ENCODE measurements at places on chromosomes 3 and 15.
A peak's percentile ranks its signal among the peaks of the same experiment; 100 is the strongest.

GRCh38 chr3:87126321-87126720 lies 100.8 kb upstream of the CHMP2B start:
- no peak for DNase-seq

GRCh38 chr3:102235679-102236078 lies 199.1 kb upstream of the ZPLD1 start:
- no peak for DNase-seq

DNA sequence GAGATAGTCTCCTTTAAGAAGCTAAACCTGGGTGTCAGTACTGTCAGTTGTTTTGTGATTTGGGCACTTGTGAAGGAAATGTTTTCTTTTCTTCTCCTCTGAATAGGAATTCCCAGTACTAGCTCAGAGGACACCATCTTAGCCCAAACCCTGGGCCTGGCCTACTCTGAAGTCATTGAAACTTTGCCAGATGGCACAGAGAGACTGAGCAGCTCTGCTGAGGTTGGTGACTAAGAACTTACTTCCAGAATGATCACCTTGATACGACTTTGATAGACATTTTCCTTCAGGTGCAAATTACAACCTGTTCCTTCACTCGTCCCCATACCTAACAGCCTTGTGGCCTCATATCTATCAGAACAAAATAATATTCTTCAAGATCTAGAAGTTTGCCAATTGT lies 100.2 kb downstream of the LARS2 start:
- DNase-seq = no peak

DNA sequence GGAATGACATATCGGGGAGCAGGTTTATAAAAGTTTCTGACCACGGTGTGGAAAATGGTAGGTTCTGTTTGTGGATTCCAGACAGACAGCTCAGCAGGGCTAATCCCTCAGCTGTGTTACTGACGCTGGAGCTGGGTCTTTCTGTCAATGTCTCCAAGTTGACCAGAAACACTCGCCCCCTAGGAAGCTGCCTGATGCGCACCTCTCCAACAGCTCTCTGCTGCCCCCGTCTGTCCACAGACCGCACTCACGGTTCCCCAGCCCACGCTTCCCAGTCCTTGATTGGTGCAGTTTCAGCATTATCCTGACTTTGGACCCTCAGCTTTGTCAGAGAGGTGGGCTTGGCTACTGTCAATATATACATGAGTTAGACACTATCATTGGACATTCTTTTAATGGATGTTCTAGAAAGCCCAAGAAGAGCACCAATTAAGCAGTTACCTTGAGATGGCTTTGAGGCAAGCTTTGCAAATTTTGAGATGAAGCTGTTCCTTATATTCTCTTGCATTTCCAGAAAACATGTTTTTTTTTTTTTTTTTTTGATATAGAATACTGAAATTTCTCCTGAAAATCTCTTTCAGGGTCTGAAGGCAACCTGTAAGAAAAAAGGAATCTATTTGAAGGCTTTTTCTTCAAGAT lies 98.9 kb upstream of the TBC1D5 start:
- DNase-seq = no peak

DNA sequence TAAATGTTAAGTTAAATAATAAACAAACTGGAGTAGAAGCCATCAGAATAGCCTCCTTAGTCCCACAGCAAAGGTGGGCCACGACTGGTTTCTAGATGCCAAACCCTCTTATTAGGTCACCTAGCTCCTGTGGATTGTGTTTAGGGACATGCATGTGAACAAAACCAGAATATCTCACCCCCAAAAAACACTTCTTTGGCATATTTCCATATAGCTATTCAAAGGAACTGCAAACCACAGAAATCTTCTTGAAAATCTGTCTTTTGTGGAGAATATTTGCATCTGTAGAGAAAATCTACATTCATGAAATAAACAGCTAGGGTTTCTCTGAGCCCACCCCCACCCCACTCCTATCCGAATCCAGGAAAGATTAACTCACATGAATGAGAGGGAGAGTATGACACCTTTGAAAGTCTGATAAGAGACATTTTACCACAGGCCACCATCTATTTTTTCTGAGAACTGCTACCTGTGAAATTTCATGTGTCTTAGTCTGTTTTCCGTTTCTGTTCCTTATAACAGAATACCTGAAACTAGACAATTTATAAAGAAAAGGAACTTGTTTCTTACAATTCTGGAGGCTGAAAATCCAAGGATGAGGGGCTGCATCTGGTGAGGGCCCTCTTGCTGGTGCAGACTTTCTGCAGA lies 159.4 kb downstream of the NEK10 start:
- no peak for DNase-seq

DNA sequence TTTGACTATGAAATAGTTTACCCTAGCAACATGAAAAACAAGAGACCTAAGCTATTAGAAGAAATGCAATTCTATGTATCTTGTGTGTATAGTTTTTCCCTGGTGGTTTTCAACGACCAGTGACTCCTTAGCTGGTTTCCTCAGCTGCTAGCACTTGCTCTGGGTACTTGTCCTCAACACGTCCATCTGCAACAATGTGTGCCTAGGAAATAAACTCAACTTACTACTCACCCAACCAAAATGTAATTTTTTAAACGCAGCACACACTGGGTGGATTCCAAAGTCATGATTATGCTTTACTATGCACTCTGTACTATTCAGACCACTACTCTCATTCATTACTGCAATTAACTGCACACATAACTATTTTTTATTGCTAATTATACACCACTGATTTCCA lies 31.0 kb downstream of the CPA3 start:
- peak; percentile 11 for DNase-seq

DNA sequence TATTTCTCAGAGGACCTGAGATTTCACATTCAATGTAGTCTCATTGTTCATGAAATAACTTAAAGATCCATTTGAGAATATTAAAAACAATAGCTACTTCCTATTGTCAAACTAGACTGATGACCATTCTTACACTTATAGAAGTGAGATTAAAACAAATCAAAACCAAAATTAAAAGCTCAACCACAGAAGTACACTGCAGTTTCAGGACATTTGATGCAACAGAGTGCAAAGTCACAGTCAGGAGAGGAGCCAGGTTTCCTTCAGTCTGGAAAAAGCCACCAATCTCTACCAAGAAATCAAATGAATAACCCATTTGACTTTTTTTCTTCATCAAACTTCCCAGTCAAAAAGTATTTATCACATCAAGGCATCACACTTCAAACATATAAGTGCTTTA lies 5.5 kb downstream of the CCPG1 start:
- DNase-seq = no peak

DNA sequence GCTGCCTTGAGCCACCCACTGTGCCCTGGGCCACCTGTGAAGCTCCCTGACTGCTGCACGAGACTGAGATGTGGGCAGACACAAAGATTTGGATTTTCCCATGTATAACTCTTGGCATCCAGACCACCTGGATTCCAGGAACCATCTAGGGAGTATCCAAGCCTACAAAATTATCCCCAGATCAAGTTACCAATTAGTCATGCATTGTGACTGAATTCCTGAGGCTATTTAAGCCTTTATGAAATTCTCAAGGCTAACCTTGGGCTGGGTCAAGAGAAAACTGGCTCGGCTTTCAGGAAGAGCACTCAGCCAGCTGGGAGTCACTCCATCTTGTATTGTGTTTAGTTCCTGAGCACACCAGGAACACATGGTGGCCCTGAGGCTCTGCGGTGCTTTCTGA lies 13.3 kb upstream of the ATP13A5 start:
- DNase-seq = peak; percentile 6

- no peak for DNase-seq
Measured at GRCh38 chr3:53361852-53362251, 14.5 kb upstream of the DCP1A start.

GRCh38 chr3:79255702-79256101 lies 512.1 kb downstream of the ROBO1 start:
- no peak for DNase-seq

DNA sequence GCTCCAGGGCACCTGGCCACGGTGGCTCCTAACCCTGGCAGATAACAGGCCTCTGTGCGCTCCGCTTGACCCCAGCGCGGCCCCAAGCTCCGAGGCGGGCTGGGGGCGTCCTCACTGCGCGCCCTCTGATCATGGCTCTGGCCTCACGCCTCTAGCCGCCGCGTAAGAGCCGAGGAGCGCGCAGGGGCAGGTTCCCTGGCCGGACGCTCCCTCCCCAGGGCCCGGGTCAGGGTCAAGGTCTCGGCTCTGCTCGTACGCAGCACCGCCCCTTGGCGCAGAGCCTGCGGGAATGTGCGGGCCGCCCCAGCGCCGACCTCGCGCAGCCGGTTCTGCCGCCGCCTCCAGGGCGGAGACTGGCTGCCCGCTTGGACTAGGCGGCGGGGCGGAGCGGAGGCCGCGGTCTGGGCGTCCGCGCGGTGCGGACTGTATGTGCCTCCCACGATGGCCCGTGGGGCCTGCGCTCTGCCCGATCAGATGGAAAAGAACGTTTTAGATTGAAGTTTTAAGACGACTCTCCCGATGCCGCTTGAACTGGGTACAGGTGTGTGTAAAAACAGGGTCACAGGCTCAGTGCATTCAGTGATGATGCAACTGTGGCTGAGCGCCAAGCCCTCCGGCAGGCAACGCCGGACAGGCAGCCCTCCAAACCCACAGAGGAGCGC lies 40.8 kb downstream of the CHST14 start:
- no peak for DNase-seq

GRCh38 chr3:187012609-187013051 lies 82.3 kb downstream of the ST6GAL1 start:
- no peak for DNase-seq

DNA sequence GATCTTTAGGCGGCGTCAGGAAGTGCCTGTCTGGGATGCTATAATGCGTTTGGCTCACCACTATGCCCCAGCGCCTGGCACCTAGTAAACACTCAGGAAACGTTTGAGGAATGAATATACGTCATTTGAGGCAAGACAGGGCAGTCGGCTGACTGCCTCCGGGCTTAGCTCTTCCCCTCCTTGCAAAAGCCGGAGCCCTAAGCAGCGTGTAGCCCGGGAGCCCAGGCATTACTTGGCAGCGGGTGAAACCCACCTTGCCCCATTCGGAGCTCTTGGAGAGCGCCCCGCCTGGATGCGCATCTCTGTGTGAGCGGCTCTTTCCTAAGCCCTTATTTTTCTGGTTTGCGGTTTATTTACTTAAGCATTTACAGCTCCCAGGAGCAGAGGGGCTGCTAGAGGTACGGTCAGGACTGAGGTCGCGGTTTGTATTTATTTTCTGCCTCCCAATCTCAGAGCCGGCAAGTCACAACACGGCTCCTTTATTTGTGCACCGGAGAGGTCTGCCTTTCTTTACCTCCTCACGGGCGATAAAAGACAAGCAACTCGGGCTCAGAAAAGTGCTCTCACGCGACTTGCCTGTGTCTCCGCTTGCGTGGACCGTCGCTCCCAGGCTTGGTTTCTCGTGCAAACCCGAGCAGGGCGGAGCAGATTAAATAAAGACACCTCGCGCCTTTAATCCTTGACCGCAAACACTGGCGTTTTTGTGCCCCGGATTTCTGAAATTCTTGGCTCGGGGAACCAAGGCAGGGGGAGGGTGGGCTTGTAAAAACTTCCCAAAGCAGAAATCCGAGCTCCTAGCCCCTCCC lies 737 bp upstream of the ITPR1 start:
- no peak for DNase-seq
